ENCODE measurements at places on chromosomes 4 and X.

- DNase-seq, result no peak
These were observed 122.5 kb downstream of the ZNF827 start for GRCh38 chr4:145816091-145816490.

GRCh38 chr4:169079942-169080827 lies 70.1 kb upstream of the CBR4 start:
- peak; percentile 70 for DNase-seq

DNA sequence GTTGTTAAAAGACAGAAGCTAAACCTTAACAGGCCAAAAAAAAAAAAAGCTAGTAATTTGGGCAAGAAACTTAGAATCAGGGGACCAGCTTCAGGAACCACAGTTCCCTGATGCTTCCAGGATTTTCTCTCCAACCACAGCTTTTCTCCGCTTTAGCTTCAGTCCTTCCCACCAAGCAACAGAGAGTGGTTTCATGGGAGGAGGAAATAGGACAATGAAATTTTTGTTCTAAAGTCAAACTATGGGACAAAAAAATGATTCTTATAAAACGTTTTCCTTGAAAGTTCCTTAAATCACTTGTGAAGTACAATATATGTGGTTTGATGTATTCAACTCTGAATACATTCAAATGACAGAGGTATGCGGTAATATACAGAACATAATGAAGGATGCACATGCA lies 71.0 kb upstream of the DHX15 start:
- DNase-seq, result no peak

GRCh38 chr4:90187148-90187884 lies 60.1 kb downstream of the CCSER1 start:
- no peak for DNase-seq

- DNase-seq, result no peak
These were observed at the start of gene CD40LG for GRCh38 chrX:136647677-136648360. Gene CD40LG, plus strand, starts transcription at chrX:136648158. Its CDS starts 91 bp downstream, at chrX:136648249.

GRCh38 chrX:39602195-39602594 lies 495.6 kb downstream of the BCOR start:
- DNase-seq, result no peak

- no peak for DNase-seq
These were observed 856 bp downstream of the SAT1 start for GRCh38 chrX:23783589-23784469.

DNA sequence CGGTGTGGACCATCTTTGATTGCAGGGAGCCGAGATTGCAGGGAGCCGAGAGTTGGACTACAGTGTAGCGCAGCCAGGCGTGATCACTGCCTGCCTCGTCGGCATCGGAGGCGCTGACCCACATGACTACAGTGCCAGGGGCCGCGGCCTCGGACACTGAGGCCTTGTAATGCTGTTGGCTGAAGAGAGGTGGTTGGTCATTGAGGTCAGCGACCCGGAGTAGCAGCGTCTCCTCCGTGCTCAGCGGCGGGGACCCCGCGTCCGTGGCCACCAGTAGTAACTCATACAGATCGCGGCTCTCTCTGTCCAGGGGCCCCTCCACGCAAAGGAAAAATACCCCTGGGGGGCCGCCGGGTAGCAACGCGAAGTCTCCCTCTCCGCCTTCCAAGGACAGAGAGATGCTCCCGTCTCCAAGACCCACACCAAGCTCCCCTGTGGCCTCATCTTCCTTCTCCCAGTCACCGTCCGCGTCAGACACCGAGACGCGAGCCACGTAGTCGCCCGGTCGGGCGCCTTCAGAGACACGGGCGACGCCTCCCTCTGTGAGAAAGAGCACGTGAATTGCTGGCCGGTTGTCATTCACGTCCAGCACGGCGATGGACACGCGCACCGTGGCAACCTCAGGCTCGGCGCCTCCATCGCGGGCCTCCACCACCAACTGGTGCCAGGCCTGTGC lies 1.9 kb downstream of the DCHS2 start:
- DNase-seq, result peak; percentile 30

DNA sequence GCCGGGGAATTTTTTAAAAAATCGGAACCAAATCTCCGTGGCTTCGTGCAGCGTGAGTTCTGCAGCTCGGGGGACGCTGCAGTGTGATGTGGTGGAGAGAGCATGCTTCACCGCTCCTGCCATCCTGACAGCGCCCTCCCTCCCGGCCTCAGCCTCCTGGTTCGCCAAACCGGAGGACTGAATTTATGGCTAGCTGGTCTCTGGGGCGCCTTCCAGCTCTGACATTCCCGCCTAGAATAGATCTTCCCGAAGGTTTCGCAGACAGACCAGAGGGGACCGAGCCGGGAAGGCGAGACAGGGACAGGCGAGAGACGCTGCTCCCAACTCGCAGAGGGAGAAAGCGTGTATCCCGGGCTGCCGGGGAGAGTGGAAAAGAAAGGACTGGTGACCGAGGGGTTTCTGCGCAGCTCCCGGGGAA lies 25.9 kb downstream of the HOPX start:
- DNase-seq, result peak; percentile 75

DNA sequence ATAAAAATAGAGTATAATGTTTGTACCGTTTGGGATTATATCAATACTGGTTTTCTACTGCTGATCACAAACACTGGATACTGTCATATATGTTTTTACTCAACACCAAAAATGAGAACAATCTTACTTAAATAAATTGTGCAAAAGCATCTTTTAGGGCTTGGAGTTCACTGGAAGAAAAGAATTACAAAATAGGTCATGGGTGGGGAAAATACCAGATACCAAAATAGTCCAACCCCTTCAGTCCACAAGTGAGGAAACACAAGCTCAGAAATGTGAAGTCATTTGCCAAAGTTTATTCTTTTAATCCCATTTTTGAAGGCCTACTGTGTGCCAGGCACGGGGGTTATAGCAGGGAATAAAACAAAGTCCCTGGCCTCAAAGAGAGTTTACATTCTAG lies 64.4 kb downstream of the ADGRG2 start:
- no peak for DNase-seq

DNA sequence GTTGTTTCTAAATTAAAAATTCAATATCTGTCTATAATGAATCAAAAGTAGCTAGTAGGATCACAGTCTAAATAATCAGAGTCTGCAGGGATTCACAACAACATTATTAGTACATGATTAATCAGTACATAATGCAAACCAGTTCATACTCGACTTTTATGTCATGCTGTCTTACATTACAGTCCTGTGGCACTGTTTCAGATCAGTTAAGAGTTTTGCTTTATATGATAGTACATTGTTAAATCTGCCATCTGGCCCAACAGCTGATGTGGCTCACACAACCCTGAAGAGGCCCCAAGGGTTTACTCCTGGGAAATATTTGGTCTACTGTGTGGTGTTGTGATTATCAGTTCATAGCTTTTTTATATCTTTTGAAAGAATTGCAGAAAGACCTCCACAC lies 247.1 kb upstream of the ETNPPL start:
- DNase-seq, result no peak

DNA sequence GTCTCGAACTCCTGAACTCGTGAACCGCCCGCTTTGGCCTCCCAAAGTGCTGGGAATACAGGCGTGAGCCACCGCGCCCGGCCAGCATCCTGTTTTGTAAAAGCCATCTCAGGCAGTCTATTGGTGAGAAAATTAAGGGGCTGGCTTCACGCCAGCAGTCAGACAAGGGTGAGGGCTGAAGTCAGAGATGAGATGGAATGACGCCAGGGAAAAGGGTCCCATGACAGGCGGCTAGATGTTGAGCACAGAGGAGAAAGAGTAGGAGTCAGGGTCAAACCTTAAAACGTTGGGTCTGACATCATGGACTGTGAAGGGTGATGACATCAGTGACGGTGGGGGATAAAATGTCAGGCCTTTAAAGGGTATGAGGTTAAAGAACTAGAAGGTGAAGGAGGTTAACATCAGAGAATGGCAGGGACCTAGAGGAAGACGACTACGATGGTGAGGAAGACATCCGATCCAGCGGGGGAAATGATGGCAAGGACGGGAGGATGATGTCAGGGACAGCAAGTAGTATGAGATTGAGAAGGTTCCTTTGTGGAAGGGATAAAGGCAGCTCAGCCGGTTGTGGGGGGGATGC lies 504 bp upstream of the RBM3 start:
- DNase-seq, result peak; percentile 61

DNA sequence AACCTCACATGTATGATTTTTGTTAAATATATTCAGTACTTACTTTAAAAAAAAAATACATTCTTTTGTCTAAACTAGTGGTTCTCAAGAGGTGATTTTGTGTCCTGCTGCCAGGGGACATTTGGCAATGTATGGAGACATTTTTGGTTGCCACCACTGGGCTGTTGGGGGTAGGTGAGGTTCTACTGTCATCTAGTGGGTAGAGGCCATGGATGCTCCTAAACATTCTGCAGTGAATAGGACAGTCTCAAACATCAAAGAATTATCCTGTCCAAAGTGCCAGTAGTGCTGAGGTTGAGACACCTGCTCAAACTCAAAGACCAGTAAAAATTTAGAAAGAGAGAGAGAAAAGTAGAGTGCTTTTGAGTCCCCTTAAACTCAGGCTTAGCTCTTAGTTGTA lies 32.9 kb upstream of the PGM2 start:
- DNase-seq, result peak; percentile 21

GRCh38 chr4:181671672-181672071 lies 571.5 kb upstream of the TENM3 start:
- DNase-seq, result no peak

- no peak for DNase-seq
These were observed 120.4 kb upstream of the SLC34A2 start for GRCh38 chr4:25535278-25535677.

DNA sequence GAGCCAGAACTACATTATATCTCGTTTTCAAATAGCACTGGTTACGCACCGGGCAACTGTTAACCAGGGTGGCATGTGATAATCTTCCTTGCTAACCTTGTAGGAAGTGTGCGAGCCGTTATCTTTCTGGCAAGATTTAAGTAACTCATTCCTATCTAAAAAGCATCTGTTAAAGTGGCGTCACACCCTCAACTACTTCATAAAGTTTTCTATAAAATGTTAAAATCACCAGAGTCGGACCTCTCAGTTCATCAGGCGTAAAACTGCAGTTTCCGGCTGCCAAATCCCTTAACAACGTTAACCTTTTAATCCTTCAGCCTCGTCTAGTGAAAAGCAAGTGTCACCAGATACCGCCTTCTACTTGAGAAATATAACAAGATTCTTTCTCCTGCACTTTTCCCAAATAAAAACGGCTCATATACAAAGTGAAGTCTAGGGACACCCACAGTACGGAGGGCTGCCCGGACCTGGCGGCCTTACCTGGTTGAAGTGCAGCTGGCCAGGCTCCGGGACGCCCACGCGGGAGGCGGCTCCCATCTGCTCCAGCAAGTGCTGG lies 1.2 kb downstream of the SLC39A8 start:
- no peak for DNase-seq

GRCh38 chrX:40852586-40852985 lies 117.2 kb upstream of the MED14 start:
- no peak for DNase-seq

- no peak for DNase-seq
These were observed 12.1 kb downstream of the ASB5 start for GRCh38 chr4:176256921-176257320.

GRCh38 chrX:37830371-37830770 lies 17.0 kb downstream of the DYNLT3 start:
- no peak for DNase-seq

DNA sequence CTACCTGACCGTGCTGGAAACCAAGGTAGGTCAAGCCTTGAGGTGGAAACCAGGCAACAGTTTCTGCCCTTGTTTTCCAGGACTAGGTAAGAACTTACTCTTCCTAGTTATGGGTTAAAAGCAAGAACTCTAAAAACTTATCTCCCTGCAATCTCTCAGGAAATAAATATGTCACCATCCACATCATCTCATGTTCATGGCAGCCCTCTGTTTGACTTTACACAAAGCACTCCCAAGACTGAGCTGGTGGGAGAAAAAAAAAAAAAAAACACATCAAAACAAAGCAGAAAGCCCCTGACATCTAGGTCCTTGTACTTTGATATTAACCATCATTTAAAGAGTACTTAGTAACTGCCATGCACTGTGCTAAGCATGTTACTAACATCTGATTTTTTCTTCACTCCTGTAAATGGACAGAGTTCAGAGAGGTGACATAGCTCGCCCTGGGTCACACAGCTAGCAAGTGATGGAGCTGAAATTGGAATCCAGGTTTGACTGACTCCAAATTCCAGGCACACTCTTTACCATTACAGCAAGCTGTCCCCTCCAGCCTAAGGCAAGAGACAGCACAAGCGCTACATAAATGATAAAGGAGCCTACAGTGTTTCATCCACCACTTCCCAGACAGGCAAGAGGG lies 102.8 kb upstream of the NOCT start:
- no peak for DNase-seq

DNA sequence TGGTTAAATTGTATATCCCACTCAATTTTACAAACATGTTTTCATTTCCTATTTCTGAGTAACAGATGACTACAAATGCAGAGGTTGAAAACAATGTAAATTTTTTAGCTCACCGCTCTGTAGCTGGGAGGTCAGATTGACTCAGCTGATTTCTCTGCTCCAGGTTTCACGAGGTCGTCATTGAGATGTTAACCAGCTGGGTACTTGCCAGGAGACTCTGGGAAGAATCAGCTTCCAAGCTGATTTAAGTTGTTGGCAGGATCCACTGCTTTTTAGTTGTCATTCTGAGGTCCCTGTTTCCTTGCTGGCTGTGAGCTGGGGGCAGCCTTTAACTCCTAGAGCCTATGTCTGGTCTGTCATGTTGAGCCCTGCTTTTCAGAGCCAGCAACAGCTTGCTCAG lies 864.3 kb upstream of the AGA start:
- no peak for DNase-seq

- DNase-seq, result no peak
These were observed 296.2 kb downstream of the INPP4B start for GRCh38 chr4:142549726-142550463.

DNA sequence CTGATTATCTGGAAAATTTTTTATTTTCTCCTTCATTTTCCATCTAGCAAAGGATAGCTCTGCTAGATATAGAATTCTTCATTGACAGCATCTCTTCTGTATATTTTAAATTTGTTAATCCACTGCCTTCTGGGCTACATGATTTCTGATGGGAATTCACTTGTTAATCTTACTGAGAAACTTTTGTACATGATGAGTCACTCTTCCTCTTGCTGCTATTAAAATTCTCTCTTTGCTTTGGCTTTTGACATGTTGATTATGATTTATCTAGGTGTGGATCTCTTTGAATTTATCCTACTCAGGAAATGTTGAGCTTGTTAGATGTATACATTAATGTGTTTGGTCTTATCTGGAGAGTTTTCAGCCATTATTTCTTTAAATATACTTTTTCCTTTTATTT lies 27.5 kb downstream of the OR13H1 start:
- DNase-seq, result no peak

- no peak for DNase-seq
These were observed 277.3 kb upstream of the KLF3 start for GRCh38 chr4:38386654-38387188.

DNA sequence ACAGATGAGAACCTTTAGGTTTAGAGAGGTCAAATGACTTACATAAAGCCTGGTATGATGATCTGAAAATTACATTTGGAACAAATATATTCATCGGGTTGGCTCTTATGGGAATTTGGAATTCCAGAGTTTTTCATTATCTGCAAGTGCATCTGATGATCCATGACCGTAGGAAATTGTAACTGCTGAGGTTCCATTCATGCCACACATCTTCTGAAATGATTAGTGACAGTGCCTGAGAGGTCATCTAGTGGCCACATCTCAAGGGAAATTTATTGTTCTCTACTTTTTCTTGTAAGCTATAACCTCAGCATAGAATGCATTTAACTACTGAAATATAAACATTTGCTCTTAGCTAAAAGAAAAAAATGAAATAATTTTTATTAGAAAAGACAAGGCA lies 105.8 kb upstream of the NWD2 start:
- DNase-seq, result no peak

- DNase-seq, result peak; percentile 11
These were observed 147.0 kb downstream of the AFAP1 start for GRCh38 chr4:7792616-7793015.

Data from femur (tissue), 1 donor.